ENCODE measurements at places on chromosomes 13 and 19.

DNA sequence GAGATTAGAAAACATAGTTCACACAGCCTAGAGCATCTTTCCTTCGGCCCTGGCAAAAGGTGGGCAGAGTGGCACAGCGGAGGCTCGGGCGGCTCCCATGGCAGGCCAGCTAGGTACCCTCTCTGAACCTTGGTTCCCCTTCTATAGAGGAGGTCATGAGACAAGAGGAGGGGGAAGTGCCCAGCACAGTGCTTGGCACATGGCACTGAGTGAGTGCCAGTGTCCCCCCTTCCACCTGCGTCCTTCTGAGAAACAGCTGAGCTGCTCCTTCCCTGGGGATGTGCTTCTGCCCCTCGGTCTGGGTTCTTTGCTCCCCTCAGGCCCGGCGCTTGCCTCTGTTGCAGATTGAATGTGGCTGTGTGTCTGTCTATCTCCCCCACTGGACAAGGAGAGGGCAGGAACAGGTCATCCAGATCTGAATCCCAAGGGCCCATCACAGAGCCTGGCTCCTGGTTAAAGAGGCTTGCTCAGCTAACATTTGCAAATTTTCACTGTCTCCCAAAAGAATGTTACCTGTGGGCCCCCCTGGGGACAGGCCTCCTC is 165.6 kb downstream of the USP12 start:
- no peak for DNase-seq

GRCh38 chr19:13149628-13150186 is 468 bp downstream of the STX10 start:
- DNase-seq, result no peak

DNA sequence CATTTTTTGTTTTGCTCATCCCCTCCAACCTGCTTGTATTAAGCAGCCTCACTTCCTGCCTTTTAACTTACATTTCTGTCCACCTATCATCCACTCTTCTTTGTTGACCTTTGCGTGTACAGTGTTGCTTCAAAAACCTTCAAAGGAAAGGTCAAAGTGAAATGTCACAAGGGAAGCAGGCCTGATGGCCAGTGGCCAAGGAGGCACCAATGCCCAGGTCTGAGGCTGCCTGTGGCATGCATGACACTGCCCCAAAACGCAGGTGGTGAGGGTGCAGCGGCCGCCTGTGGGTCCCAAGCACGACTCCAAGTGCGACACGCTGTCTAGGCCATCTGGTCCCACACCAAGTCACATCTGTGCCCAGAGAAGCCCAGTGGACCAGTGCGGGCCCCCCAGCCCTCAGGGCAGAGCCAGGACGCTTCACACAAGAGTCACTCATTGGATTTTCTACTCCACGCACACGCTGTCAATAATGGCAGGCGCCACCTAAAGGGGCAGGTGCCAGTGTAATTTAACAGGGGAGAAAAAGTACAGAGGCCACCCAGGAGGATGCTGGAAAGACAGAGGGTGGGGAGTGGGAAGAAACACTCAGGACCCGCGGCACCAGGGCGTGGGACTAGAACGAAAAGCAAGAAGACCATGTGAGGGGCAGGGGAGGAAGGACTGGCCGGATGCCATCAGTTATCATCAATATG is 23.5 kb downstream of the SLC7A1 start:
- DNase-seq, result no peak

DNA sequence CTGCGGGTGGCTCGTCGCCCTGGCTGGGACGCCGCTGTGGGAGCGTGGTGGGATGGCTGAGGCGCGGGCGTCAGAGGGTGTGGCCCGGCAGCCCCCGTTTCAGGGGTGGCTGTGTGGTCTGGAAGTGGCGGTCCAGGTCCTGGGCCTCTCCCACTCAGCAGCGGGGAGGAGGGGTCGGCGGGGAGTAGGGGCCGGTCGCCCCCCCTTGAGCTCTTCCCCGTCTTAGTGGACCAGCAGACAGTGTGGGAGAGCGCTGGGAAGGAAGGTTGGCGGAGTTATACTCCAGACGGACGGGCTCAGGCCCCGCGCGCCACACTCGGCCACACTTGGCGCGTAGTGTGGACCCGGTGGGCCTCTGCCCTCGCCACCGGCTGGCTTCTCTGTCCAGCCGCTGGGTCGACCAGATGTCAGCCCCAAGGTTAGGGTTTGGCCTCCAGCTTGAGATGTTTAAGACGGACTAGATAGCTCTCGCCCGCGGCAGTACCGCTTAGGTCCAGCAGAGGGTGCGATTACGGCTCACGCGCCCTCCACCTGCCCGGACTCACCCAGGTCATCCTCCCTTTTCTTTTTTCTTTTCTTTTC is 21.7 kb upstream of the ZNF429 start:
- DNase-seq, result peak; percentile 68

DNA sequence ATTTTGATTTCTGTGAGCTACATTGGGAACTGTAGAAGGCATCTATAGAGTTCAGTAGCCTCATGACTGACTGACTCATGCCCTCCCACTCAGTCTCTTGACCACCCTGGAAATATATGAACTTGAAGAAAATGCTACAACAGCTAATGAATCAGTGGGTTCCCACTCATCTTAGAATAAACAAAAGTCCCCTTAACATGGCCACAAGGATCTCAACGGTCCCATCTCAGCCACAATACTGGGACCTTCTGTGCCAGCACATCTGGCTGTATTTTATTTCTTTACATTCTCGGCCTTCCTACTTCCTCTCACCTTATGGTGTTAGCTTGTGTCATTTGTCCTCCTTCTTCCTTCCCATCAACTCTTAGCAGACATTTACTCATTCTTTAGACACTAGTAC is 619.8 kb downstream of the DCT start:
- DNase-seq, result no peak

DNA sequence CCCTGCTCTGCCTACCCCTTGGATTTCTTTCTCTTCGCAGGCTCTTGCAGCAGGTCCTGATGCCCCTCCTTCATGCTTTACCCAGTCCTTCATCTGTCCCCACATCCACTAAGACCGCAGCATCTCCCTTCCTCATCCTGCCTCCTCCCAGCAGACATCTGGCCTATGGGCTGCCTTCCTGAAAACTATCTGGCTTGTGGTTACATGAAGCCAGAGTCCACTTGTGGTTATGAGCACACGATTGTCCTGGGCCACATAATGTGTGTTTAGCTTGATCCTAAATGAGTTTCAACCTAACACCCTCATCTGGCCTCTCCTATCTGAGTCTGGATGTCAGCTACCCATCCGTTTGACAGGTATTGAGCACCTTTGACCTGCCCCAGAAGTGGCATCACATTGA is 5.5 kb upstream of the ZNF175 start:
- DNase-seq, result no peak

DNA sequence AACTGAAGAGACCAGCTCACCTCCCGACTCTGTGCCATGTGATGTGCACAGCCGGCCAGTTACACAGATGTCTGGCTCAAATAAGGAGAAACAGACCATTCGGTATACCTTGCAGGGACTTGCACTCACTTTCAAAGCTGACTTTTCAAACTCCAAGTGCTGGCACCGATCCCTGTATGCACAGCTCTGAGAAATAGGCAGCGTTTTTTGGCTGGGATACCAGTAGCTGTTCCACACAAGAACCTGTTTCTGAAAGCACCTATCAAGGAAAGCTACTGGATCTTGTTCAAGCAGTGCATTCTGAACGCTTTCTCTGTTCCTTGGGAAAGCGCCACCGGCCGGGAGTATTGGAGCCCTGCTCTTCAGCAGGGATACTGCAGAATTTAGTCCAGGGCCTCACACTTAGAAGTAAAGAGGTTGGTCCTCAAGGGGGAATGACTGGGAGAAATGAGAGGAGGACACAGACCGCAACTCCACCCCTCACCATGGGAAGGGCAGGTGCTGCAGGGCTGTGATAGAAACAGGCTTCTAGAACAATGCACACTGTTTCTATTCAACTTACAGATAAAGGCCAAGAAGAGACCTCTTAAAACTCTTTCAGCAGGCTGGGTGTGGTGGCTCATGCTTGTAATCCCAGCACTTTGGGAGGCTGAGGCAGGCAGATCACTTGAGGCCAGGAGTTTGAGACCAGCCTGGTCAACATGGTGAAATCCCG is 53.6 kb upstream of the PABPC3 start:
- DNase-seq, result no peak

DNA sequence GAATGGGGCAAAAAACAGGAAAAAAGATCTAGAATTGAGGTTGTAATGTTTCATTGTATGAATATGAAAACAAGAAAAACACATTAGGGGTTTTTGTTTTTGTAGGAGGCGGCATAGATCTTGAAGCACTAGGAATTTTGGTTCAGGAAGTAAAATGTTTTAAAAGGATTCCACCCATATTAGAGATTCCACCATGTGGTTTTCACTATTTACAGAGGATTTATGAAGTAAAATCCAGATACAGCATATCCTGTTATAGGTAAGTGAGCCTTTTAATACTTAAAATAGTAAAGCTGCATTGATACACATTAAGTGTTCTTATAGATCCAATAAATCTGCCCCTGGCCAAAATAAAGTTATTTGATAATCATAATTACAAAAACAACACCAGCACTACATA is 61.4 kb downstream of the MICU2 start:
- DNase-seq, result no peak

DNA sequence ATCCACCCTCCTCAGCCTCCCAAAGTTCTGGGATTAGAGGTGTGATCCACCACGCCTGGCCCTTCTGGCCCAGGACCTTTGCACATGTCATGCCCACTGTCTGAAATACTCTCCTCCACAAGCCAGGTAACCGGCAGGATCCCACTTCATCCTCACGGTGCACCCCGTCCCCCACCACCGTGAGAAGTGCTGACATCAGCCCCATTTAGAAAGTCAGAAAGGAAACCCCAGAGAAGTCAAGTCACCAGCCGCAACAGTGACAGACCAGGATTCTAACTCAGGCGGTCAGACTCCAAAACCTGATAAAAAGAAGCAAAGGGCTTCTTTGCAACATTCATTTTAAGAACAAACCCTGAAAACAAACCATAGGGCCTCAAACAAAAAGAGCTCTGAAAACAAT is 3.9 kb downstream of the CPAMD8 start:
- DNase-seq, result no peak

- no peak for DNase-seq
These were observed 484.6 kb downstream of the TSHZ3 start for GRCh38 chr19:30864391-30865215.

DNA sequence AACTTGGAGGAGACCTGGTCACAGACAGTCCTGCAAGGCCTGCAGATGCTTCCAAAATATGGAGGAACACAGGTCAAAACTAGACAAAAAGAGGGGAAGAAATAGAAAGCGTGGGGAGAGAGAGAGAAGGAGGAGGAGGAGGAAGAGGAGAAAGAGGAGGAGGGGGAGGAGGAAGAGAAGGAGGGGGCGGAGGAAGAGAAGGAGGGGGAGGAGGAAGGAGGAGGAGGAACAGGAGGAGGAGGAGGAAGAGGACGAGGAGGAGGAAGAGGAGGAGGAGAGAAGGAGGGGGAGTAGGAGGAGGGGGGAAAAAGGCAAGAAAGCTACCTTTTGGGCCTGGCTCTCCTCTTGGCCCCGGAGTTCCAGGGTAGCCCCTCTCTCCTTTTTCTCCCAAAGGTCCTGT is 105.8 kb downstream of the COL4A1 start:
- DNase-seq, result no peak

DNA sequence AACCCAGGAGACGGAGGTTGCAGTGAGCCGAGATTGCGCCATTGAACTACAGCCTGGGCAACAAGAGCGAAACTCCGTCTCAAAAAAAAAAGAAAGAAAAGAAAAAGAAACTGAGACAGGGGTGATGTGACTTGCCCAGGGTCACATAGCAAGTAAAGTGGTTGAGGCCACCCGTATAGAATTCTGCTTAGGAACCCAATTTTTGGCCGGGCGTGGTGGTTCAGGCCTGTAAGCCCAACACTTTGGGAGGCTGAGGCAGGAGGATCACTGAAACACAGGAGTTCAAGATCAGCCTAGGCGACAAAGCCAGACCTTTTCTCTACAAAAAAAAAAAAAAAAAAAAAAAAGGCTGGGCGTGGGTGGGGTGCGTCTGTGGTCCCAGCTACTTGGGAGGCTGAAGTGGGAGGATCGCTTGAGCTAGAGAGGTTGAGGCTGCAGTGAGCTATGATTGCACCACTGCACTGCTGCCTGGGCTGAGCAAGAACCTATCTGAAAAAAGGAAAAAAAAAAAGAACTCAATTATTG is 1.3 kb downstream of the SNRPA start:
- no peak for DNase-seq

DNA sequence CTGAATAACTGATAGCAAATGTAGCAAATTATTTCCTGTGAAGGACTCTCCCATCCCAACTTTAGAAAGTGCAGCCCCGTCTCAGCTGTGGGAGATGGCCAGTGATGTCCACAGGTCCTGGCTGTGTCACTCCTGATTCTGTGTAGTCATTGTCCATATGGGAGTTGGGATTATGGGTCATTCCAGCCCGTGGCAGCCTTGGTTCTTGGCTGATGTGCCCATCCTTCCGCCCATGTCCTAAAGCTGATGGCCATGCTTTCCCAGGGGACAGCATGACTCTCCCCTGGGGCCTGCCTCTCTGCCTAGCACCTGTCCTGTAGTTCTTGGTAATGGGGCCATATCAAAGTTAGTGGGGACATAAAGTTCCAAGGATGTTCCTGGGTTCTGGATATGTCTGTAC is 43.9 kb upstream of the C1QTNF9 start:
- DNase-seq, result no peak

DNA sequence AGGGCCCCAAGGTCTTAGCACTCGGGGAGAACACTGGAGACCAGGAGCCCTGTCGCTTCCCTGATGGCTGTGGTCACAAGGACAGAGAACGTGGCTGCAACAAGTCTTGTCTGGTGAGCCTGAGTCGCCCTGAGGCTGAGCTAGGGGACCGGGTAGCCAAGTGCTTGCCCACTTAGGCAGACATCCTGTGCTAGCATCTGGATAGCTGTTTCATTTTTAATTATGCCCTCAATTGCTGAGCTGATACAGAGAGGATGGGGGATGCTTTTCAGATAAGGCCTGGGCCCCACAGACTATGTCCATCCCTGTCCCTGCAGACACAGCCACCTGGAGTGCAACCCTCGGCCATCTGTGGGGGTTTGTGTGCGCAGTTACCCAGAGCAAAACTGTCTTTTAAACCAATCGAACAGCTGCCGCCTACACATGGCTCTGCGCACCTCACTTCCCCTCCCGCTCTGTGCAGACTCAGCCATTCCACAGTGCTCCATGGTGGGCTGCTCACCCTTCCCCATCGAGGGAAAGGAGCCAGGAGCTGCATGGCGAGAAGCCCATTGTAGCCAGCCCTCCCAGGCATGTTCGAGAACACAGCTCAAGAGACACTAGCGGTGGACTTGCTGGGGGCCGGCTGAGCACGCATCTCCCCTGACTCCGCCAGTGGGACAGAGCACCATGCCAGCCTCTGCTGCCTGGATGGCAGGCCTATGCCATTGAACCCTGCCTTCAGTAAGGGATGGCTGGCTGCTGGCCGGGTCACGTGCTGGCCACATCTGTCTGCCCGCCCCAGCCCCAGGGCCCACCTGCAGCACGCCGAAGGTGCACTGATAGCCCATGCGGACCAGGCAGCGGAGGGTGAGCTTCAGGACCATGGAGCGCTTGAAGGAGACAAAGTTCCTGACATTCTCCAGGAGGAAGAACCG is 19.4 kb upstream of the EIF3G start:
- DNase-seq, result no peak

- no peak for DNase-seq
These were observed 170.0 kb upstream of the SLC10A2 start for GRCh38 chr13:103236213-103236612.
